ENCODE measurements at places on chromosomes 7 and 10.
A peak's percentile ranks its signal among the peaks of the same experiment; 100 is the strongest.

GRCh38 chr7:36794689-36795088 is 70.4 kb upstream of the AOAH start:
- ATAC-seq: no peak

DNA sequence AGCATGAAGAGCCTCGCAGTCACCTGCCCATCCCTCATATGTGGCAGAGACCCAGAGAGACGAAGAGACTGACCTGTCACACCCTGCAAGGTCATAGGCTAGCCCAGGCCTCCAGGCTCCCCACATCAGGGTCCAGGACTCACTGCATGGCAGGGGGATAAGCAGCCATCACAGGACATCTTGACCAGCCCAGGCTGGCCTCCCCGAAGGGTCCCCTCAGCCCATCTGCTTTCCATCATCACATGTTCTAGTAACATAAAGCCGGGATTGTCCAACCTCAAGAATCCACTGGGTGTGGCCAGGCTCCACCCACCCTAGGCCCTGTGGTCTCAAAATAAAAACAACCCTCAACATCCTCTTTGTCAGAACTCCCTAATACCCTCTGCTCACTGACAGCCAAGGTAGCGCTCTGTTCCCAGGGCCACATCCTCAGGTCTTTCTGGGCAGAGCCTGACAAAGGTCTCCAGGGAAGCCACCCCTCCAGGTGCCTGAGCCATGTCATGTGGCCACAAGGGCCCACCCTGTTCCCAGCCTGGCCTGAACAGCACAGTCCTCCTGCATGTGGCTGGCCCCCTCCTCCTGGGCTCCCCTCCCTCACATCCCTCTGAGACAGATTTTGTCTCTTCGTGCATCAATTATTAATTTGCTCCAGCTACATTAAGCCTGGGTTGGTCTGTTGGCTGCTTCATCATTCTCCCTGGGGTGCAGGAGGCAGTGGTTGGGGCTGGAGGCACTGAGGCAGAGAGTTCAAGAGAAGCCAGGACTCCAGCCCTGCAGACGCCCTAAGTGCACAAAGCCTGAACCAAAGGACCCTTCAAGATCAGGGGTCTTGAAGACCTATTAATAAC is 131.8 kb upstream of the UNC5B start:
- no peak for ATAC-seq

DNA sequence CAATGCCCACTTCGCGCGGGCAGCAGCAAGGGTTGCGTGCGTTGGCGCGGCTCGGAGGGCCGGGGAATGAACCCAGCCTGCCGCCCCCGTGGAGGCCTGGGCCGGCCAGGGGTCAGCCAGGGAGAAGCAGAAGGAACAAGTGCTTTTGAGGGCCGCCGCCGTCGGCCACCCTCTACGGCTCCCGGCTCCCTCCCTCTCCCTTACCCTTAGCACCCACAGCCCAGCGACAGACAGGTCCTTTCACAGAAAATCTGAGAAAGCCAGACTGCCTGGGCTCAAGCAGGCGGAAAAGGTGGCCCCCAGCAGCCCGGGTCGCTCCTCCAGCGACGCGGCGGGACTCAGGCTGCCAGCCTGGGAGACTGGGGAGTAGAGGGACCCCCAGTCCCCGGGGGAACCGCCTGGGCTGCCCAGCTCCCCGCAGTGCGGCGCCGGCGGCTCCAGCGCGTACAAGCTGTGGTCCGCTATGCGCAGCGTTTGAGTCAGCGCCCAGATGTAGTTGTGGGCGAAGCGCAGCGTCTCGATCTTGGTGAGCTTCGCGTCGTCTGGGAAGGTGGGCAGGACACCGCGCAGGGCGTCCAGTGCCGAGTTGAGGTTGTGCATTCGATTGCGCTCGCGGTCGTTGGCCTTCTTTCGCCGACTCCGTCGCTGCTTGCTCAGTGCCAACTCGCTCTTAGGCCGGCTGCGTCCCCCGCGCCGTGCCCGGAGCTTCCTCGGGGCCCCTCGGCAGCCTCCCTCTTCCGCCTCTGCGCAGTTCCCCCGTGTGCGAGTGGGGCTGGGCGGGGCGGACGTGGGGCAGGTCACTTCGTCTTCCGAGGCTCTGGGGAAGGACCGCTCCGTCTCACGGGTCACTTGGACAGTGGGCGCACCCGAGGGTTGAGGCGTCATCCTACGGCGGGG is 815 bp downstream of the NEUROG3 start:
- no peak for ATAC-seq

DNA sequence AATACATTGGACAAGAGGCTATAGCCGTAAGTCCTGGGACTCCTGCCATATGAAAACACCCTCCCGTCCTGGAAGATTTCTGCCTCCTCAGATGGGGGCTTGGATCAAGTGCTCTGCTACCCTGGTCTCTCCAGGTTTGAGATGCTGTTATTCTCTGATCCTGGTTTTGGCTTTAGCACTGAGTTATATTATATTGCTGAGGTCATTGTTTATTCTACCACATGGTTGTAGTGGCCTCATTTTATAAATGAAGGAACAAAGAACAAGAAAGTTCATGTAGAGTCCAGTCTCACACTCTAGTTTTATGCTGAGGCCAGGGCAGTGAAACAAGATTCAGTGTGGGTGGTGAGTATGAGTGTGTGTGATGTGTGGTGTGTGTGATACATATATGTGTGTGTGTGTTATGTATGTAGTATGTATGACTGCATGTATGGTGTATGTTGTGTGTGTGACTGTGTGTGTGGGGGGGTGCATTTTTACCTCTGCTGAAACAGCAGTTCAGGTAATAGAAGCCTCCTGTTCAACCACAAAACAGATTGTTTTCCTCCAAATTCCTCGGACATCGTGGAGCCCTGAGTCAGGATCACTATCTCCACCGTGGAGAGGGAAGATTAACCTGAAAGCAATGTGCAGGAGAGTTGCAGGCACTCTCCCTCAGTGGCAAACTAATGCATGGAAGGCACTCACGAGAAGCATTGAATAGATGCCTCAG is 80.7 kb downstream of the C7orf25 start:
- no peak for ATAC-seq

DNA sequence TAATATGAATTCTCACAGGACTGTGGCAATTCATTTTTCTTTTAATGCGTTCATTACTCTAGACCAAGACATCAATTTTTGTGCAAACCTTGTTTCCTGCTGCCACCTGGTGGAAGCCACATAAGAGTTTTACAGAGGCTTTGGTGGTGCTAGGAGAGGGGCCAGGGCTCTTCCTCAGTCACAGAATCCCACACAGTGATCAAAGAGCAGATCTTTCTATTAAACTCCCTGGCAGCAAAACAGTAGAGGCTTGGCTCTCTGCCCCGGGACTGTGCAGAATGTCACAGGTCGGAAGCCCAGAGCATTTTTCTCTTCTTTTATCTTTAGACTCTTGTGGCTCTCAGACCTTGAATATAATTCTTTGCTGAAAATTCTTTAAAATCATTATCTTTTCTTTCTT is 506.4 kb upstream of the C7orf33 start:
- ATAC-seq: peak; percentile 98

- ATAC-seq: no peak
Observed at GRCh38 chr10:1362589-1363445, 306.6 kb downstream of the WDR37 start.

- no peak for ATAC-seq
Observed at GRCh38 chr7:97270280-97270679, 152.8 kb downstream of the SDHAF3 start.

DNA sequence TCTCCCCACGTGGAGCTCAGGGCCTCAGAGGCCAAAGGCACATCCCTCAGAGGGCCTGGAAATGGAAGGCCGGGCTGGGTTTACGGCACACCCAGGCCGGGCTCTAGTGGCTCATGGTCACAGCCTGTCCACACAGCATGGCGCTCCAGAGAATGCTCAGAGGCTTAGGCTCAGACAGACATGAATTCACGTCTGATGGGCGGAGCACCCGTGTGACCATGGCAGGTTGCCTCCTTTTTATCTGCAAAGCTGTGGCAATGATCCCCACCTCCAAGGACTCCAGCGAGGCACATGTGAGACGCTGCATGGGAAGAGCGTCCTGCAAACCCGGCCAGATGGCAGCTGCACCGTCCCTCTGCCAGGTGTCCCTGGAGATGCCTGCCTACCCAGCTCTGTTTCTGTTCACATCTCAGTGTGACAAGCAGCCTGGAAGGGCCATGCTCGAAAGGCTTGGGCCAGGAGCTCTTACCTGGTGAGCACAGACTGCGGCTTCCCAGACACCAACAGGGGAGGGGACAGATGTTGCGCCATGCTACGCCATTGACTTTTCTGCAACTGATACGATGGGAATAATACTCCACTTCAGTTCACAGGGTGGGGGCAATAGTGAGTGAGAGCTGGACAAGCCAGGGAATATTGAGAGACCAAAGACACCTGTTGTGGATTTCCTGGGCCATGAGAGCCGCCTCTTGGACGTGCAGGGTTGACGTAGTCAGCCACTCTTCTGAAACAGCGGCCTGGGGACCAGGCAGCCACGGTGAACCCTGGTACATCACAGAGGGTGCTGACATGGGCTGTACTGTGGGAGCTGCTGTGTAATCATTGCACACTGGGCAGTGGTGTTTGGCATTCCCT is 34.4 kb upstream of the FAM20C start:
- no peak for ATAC-seq
